Common myeloid progenitor, CD34-positive (primary cell): ENCODE measurements at places on chromosomes 13 and 19.

DNA sequence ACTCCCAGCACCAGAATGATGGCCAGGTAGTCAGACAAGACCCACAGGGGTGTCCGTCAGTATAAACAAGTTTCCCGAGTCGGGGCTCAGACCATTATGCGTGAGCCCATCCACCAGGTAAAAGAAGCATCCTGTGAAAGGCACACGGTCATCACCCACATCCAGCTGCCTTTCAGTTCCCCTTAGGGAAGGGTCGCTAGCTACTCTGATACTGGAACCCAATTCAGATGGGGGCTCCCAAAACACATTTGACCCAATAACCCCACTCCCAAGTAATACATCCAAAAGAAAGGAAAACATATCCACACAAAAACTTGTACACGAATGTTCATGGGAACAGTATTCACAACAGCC, 66.8 kb downstream of the STK24 start:
- no peak for DNase-seq

DNA sequence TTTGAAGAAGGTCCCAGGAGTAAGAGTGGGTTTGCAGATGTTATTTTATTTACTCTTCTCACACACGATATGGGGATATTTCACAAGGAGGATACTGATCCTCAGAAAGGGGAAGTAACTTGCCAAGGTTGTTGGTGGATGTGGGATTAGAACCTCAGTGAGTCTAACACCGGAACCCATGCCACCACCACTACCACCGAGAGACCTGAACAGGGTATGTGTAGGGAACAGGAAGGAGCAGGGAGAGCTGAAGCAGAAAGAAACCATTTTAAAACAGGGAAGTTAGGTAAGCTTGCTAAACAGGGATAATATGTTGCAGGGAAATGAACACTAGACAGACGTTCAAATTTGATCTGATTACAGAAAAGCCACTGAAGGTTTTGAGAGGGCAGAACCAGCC, 11.6 kb upstream of the CEACAM3 start:
- peak; percentile 93 for DNase-seq

DNA sequence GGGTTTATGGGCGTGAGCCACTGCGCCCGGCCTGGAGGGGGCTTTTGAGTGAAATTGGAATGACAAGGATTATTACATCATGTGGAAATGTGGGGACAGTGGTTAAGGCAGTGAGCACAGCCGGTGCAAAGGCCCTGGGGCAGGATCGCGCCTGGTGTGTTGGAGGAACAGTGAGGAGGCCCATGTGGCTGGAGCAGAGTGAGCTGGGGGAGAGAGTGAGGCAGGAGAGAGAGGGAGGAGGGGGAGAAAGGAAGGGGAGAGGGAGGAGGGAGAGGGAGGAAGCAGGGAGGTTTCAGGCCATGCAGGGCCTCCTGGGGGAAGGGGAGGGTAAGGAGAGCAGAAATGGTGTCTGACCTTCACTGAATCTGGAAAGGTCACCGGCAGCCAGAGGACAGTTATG, 11.3 kb upstream of the CELF5 start:
- no peak for DNase-seq

GRCh38 chr19:38993271-38993670, 17.7 kb upstream of the FBXO17 start:
- peak; percentile 15 for DNase-seq
